ENCODE measurements at places on chromosomes 5 and 9.

GRCh38 chr5:108659531-108659930 lies 88.2 kb upstream of the FER start:
- DNase-seq = no peak

GRCh38 chr9:112032009-112032408 lies 135.4 kb downstream of the UGCG start:
- DNase-seq = no peak

- DNase-seq = no peak
Observed at GRCh38 chr9:123074628-123075027, 41.2 kb downstream of the GPR21 start.

DNA sequence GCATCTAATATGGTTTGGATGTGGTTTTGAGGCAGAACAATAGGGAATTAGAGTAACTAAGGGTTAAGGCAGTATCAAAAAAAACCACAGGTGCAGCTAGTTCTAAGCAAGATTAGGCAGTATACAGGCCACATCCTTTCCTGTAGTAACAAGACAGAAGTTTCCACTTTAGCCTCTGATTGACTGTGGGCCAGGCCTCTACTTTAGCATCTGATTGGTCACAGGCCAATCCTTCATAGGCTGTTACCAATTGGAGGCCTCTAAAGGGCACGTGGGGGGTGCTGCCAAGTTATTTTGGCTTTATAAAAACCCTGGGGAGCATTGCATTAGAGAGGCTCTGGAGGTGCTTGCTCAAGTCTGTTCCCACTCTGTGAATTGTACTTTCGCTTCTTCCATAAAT lies 144.1 kb upstream of the ST8SIA4 start:
- no peak for DNase-seq

DNA sequence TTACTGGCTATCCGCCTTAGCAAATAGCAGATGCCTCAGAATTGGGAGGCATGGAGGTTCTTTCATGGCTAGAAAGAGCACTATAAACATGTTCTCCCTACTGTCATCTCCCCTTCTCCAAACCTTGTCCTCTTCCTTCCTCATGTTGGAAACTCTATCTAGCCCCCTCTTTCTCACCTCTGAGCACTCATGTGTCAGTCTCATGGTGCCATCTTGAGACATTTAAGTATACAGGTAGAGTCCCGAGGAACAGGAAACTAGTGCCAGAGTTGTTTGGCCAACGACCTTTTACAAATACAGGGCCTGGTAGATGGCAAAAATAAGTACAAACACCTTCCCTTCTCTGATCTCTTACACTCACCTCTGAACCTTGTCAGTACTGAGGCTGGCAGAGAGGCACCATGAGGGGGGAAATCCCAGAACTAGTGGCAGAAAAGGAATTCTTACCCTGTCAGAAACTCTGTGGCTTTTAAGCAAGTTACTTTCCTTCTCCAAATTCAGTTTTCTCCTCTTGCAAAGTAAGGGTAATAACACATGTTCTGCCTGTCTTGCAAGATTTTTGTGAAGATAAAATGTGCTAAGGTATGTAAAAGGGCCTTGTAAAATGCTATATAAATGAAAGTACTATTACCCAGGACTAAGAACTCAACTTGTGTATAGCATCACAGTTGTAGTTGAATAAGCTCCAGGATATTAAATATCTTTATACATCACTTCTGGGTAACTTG lies 94.1 kb upstream of the SNX2 start:
- no peak for DNase-seq

DNA sequence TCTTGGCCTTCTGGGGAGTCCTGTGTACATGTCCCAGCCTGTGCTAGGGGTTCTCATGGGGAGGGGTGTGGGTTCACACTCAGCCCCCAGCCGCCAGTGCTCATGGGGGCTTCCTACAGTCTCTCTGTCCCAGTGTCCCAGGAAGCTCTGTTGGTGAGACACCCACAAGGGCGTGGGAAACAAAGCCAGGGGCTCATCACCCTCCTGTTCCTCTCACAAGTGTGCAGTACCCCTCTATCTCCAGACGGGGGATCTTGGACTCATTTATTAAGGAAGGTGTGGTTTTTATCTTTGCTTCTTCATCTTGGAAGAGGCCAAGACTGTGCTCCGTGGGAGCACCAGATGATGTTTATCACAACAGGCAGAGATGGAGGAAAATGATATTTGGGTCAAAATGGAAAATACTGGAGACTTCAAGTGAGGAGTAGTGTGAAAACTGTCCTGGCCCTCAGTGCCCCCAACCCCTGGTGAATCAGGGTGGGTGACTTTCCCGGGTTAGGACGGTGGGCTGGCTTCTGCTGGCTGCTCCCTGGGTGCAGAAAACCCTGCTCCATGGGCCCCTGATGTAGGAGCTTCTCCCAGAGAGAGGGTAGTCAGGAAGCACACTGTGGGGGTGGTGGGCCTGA lies 15.2 kb downstream of the TMEM171 start:
- no peak for DNase-seq

DNA sequence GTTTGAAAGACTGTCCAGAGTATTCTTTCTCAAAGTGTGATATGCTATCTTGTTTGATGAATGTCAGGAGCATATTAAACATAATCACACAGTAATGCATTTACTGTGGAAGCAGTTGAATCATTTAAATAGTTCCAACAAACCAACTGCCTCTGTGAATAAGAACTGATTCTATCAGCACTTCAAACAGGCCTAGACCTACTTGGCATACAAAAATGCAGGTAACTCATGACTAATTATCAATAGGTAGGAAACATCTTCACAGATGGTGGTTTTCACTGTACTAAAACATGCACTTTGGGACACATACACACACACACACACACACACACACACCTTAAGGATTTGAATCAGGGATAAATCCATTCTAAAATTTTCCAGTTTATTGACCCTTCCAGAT lies 91.2 kb upstream of the SNX2 start:
- DNase-seq = no peak

- no peak for DNase-seq
Observed at GRCh38 chr5:6734781-6735180, 21.5 kb downstream of the TENT4A start.

DNA sequence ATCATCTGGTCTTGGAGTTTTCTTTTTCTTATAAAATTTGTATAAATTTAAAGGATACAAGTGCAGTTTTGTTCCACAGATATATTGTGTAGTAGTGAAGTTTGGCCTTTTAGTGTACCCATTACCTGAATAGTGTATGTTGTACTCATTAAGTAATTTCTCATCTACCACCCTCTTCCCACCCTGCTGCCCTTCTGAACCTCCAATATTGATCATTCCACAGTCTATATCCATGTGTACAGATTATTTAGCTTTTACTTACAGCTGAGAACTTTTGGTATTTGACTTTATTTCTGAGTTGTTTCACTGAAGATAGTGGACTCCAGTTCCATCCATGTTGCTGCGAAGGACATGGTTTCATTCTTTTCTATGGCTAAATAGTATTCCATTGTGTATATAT lies 63.1 kb upstream of the NR3C1 start:
- no peak for DNase-seq

DNA sequence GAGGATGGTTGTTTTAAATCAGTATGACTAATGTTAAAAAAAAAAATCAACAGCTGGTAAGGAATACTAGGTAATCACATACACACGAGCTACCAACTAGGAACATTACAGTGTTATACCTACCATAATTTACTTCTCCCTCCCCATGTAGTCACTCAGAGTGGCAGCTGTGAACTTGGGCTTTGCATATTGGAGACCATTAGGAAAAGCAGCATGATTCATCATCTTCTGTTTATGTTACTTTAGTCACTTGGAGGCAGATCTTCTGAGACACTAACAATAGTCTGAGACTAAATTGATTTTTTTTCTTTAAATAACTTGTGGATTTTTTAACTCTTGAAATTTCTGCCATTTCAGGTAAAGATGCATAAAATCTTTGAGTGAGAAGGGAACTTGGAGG lies 141.5 kb upstream of the NR4A3 start:
- DNase-seq = no peak

GRCh38 chr9:117574099-117574498 lies 130.1 kb upstream of the TLR4 start:
- DNase-seq = no peak

- no peak for DNase-seq
Observed at GRCh38 chr5:9337928-9338595, 207.8 kb downstream of the SEMA5A start.
